Bronchial epithelial cell (primary cell): ENCODE measurements at places on chromosomes 2 and 18. TPM values are rescaled to one million over a fixed set of nuclear protein-coding genes. Genes with fewer than 3 reads are reported as not detected.

GRCh38 chr18:470661-471501 lies 29.6 kb downstream of the COLEC12 start:
- no peak for DNase-seq

Gene SNED1
- total RNA-seq = 0.26 and 0.38 TPM in 2 replicates

GRCh38 chr2:241976296-241976695 lies 106.8 kb downstream of the RTP5 start:
- DNase-seq = no peak

GRCh38 chr2:240727913-240728312 lies 36.2 kb downstream of the AQP12A start:
- no peak for DNase-seq

GRCh38 chr2:75853436-75853835 lies 142.7 kb upstream of the GCFC2 start:
- no peak for DNase-seq

Gene NAT8
- total RNA-seq = not detected in 2 replicates

GRCh38 chr18:59087391-59087790 lies 52.3 kb upstream of the SEC11C start:
- no peak for DNase-seq

Gene REEP1
- under 0.01 TPM in 1 of 2 replicates, not detected in the other for total RNA-seq
